ENCODE measurements at places on chromosomes 3 and 15. TPM values are rescaled to one million over a fixed set of nuclear protein-coding genes. Genes with fewer than 3 reads are reported as not detected.

The GOLGA8R gene
- total RNA-seq = 1.9 TPM

The ZNF502 gene
- 5.8 TPM for total RNA-seq

The ATG7 gene
- total RNA-seq = 188 TPM

The ARGFX gene
- total RNA-seq = not detected

The CFAP92 gene
- total RNA-seq = not detected

The BCL2A1 gene
- total RNA-seq = 4.9 TPM

The ZPLD1 gene
- 0.62 TPM for total RNA-seq

The IQCF5 gene
- total RNA-seq = not detected

The SLITRK3 gene
- under 0.01 TPM for total RNA-seq

The FURIN gene
- 38.5 TPM for total RNA-seq

The CNTN3 gene
- 5.0 TPM for total RNA-seq

The CSTA gene
- total RNA-seq = 1.1 TPM

The WDR93 gene
- under 0.01 TPM for total RNA-seq

The ROPN1B gene
- not detected for total RNA-seq

The EFL1 gene
- total RNA-seq = 60.8 TPM

The GPR149 gene
- not detected for total RNA-seq

The HSPBAP1 gene
- total RNA-seq = 9.3 TPM

The TEX55 gene
- total RNA-seq = not detected
